ENCODE measurements at places on chromosomes 2 and 18.

DNA sequence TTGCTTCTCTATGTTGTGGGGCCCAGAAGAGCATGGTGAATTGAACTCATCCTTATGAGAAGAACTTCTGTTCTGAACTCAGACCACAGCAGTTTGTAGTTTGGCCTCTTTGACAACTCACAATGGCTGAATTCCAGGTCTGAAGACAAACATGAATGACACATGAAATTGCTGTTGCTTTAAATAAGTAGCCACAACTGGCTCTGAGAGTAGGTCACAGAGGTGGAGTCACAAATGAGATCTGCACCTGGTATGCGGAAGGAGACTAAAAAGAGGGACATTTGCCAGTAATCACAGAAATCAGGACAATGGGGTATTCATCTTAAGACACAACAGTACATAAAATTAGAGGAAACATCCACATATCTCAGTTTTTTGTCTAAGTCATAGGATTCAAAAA is 290.3 kb upstream of the MMADHC start:
- no peak for DNase-seq

DNA sequence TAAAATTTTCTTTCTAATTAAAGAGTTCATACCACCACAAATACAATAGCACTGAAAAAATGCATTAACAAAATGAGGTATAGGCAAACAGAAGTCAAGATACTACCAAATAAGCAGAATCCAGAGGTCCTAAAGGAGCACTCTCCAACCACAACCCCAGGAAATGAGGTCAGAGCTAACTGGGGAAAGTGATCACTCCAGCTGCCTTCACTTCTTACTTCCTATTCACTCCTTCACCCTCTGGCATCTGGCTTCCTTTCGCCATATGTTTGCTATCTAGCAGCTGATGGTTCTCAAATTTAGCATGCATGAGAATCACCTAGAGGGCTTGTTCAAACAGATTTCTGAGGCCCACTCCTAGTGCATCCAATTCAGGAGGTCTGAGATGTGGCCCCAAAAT is 212.6 kb upstream of the ACVR2A start:
- no peak for DNase-seq

GRCh38 chr2:241308832-241309500 is 6.5 kb downstream of the HDLBP start:
- no peak for DNase-seq

- no peak for DNase-seq
Observed at GRCh38 chr2:199336546-199336945, 121.2 kb downstream of the SATB2 start.

- DNase-seq = no peak
Observed at GRCh38 chr2:75799859-75800258, 89.1 kb upstream of the GCFC2 start.

GRCh38 chr18:33304277-33304676 is 136.2 kb downstream of the CCDC178 start:
- no peak for DNase-seq

DNA sequence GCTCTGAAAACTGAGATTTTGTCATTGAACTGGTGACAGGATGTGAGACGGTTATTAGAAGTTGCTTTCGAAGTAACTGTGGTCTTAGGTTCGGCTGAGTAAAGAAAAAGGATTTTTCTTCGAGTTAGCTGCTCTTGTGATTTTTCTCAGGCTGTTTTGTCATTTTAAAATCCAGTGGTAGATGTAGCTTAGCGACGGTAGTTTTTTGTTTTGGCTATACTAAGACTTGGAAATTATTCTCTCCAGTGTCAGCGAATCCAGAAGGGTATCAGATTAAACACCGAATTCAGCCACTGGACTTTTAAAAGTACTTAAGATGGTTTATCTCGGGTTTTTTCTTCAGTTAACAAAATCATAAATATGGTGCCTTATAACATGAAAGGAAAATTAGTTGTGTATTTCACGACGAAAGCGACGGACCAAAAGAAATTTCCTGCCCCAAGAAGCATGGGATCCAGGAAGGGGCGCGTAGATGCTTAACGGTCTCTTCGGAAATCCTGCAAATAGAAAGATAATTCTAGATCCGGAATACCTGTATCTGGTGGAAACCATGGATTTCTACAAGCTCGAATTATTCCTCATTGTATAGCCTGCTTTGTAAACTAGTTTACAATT is 1.2 kb downstream of the SFT2D3 start:
- DNase-seq = no peak

DNA sequence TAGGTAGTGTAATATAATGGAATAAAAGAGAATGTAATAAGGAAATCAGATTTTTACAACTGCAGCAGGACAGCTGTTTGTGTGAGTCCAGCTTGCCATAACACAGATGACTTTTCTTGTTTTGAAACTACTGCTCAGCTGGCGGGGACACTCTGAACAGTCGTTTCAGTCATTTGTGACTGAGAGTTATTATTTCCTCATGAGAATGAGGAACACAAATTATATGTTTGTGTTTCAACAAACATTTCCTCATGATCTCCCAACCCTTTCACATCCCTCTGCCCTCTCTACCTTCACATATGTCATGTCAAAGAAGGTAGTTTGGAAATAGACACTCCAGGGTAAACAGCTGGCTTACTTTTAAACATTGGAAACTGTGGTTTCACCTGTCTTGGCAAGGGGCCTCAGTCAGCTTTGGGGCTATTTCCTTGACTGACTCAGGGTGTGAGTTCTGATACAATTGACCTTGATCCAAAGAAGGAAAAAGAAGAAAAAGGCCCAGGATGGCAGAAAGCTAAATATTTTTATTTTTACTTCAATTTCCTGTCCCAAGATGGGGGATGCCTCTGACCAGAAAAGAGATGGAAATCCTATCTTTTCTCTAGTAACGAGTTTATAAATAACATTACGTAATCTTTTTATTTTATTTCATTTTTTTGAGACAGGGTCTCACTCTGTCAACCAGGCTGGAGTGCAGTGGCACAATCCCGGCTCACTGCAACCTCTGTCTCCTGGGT is 593 bp downstream of the SP140L start:
- DNase-seq = no peak

DNA sequence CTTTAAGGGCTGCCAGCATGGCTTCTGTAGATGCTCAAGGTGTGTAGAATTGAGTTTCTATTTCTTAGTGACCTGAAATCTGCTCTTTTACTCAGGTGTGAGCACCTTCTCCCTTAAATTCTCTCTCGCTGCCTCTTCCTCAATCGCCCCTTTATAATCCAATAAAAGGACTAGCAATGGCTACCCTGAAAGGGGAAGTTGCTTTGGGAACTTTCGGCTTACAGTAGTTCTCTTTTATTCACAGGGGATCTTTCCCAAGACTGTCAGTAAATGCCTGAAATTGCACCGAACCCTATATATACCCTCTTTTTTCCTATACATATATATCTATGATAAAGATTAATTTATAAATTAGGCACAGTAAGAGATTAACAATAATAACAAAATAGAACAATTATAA is 121.8 kb downstream of the ACTR3 start:
- DNase-seq = no peak

- DNase-seq = peak; percentile 66
Observed at GRCh38 chr2:20675701-20676352, 8.9 kb downstream of the GDF7 start.

DNA sequence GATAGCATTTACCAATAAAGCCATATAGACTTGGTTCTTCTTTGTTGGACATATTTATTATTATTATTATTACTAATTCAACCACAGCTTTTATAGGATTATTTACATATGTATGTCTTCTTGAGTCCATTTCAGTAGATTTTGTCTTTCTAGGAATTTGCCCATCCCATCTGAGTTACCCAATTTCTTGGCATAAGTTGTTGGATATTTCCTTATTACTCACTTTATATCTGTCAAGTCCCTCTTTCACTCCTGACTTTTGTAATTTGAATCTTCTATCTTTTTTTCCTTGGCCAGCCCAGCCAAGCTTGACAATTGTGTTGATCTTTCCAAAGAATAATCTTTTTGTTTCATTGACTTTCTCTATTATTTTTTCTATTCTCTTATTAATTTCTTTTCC is 543.7 kb downstream of the SUCLG1 start:
- no peak for DNase-seq

DNA sequence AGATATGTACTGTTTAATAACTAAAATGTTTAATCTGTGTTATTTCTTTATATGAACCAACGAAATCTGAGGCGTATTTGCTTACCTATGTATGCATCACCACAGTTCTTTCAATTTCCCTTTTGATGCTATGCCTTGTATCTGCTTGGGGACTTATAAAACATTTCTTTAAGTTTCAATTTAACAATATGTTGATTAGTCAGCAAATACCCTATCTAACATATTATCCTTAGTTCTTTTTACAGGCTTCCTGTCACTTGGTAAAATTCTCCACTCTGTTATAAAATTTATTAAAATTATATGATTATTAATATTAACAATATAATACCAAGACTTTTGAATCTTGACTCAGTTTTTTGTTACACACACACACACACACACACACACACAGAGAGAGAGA is 174.3 kb downstream of the CPS1 start:
- DNase-seq = no peak

- DNase-seq = no peak
Observed at GRCh38 chr2:49954059-49954458, 799.7 kb upstream of the FSHR start.

DNA sequence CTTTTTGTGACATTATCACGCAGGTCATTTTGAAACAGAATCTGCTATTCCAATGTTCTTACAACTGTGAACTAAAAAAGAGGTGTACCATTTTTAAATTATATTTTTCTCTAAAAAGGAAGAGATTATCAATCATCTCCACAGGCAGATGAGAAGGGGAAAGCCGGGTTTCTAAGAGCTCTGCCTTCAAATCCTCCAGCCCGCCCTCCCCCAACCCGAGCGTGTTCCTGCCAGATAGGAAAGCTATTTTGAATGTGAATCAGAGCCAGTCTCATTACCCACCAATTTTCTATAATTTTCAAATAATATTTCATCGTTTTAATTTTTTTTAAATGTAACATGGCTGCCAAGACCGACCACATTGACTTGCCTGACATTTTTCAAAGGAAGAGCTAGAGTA is 65.9 kb downstream of the KCNF1 start:
- DNase-seq = no peak

GRCh38 chr18:35782926-35783325 is 189.6 kb upstream of the RMP24 start:
- no peak for DNase-seq

Measured in H1 (cell line).